ENCODE measurements at places on chromosomes 6 and 20. TPM values are rescaled to one million over a fixed set of nuclear protein-coding genes. Genes with fewer than 3 reads are reported as not detected.

GRCh38 chr6:31707701-31708100 is 1.0 kb downstream of the LY6G6F start:
- no peak overlapping the region for H3K4me3 ChIP-seq
- H3K27ac ChIP-seq = no peak overlapping the region
- no peaks in the 10 kb centered on the region for H3K27me3 ChIP-seq

The SEMG1 gene
- polyA plus RNA-seq = not detected

DNA sequence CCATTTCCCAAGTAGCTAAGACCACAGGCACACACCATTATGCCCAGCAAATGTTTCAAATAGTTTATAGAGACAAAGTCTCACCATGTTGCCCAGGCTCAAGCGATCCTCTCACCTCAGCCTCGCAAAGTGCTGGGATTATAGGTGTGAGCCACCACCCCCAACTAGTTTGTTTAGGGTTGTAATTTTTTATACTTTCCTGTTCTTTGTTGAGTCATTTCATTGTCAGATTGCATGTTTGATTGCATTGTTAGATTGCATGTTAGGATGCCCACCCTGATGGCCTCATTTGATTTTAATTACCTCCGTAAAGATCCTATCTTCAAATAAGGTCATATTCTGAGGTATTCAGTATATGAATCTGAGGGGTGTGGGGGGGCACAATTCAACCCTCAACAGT is 73.3 kb upstream of the SASH1 start:
- H3K27me3 ChIP-seq = no peaks in the 10 kb centered on the region
- H3K4me3 ChIP-seq = no peak overlapping the region
- H3K4me1 ChIP-seq = no peaks in the 10 kb centered on the region
- no peaks in the 10 kb centered on the region for H3K36me3 ChIP-seq
- H3K27ac ChIP-seq = no peak overlapping the region
- DNase-seq = no peak

- no peaks in the 10 kb centered on the region for H3K27me3 ChIP-seq
- DNase-seq = no peak
- no peak overlapping the region for H3K4me3 ChIP-seq
Measured at GRCh38 chr6:21931641-21932335, 338.2 kb downstream of the SOX4 start.

The APOBEC2 gene
- polyA plus RNA-seq = not detected

DNA sequence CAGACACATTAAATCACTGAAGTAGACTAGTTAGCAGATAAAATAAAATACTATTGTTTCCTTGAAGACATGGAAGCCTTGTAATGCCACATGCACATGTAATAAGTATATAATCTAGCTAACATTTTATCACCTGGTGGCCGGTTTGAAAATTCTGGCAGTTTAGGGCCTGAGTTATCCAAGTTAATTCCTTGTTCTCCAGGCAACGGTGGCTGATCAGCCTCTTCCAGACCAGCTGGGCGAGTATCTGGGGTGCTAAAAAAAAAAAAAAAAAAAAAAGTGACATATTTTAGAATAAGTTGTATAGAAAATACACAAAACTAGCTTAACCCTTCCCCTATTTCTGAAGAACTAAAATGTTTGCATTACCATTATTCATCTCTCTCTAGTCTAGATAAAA is 42.5 kb downstream of the TP53INP2 start:
- H3K27me3 ChIP-seq = no peaks in the 10 kb centered on the region
- no peak overlapping the region for H3K27ac ChIP-seq

GRCh38 chr6:27494987-27495385 is 22.1 kb upstream of the ZNF184 start:
- H3K36me3 ChIP-seq = no peaks in the 10 kb centered on the region
- H3K4me3 ChIP-seq = peak overlapping the region; percentile 29
- DNase-seq = no peak
- H3K27ac ChIP-seq = peak overlapping the region; percentile 1
- H3K4me1 ChIP-seq = no peaks in the 10 kb centered on the region
- peaks cover 31% of the 10 kb centered on the region for H3K27me3 ChIP-seq

GRCh38 chr6:130269969-130270635 is 47.4 kb upstream of the SAMD3 start:
- H3K36me3 ChIP-seq = no peaks in the 10 kb centered on the region
- H3K4me1 ChIP-seq = no peaks in the 10 kb centered on the region
- no peak for DNase-seq
- no peaks in the 10 kb centered on the region for H3K27me3 ChIP-seq
- H3K27ac ChIP-seq = no peak overlapping the region
- no peak overlapping the region for H3K4me3 ChIP-seq

DNA sequence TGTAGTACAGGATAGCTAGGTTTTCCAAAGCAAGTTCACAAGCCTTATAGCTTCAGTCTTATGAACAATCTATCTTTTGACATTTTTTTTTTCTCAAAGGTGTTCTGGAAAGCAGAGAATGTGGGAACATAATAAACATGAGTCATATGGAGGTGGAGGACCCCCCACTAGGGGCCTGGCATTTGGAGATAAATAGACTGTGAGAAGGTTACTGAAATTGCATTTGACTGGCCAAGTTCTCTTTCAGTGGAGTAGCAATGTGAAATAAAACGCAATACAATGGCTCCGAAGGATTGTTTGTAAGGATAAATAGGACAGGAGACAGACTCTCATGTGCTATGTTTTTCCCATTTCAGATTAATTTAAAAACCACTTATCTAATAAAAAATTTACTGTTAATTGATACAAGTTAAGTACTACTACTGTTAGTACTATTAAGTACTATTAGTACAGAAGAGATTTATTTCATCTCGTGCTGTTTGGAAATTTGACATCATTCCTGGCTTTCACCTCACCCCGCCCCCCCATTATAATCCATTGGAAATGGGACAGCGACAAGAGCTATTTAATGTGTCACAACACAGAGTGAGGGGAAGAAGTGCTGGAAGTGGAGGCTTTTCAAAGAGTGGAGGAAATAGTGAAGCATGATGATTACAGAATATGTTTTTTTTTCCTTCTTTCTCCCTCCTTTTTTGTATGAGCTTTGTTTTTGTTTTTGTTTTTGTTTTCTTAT is 122.6 kb upstream of the ID4 start:
- H3K27me3 ChIP-seq = no peaks in the 10 kb centered on the region
- no peak overlapping the region for H3K4me3 ChIP-seq
- no peaks in the 10 kb centered on the region for H3K36me3 ChIP-seq
- H3K27ac ChIP-seq = no peak overlapping the region

GRCh38 chr20:35992713-35993335 is 24.4 kb downstream of the CNBD2 start:
- DNase-seq = peak; percentile 59
- H3K36me3 ChIP-seq = no peaks in the 10 kb centered on the region
- no peaks in the 10 kb centered on the region for H3K4me1 ChIP-seq
- H3K27ac ChIP-seq = no peak overlapping the region

DNA sequence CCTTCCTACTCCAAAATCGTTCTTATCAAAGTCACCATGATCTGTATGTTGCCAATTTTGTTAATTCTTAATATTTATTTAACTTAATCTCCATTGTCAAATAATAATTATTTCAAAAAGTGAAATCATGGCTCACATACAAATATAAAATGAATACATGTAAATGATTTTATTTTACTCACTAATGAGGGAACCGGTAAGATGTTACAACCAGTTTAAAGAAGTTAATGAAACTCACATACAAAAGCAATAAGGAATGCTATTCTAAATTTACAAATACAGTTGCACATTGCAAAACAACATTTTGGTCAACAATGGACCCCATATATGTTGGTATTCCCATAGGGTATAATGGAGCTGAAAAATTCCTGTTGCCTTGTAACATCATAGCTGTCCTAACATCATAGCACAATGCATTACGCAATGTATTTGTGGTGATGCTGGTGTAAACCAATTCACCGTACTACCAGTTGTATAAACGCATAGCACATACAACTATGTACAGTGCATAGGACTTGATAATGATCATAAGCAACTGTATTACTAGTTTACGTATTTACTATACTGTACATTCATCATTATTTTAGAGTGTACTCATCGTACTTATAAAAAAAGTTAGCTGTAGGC is 6.5 kb upstream of the SLC22A16 start:
- H3K4me1 ChIP-seq = no peaks in the 10 kb centered on the region
- no peak overlapping the region for H3K4me3 ChIP-seq
- no peak for DNase-seq
- H3K27me3 ChIP-seq = no peaks in the 10 kb centered on the region

DNA sequence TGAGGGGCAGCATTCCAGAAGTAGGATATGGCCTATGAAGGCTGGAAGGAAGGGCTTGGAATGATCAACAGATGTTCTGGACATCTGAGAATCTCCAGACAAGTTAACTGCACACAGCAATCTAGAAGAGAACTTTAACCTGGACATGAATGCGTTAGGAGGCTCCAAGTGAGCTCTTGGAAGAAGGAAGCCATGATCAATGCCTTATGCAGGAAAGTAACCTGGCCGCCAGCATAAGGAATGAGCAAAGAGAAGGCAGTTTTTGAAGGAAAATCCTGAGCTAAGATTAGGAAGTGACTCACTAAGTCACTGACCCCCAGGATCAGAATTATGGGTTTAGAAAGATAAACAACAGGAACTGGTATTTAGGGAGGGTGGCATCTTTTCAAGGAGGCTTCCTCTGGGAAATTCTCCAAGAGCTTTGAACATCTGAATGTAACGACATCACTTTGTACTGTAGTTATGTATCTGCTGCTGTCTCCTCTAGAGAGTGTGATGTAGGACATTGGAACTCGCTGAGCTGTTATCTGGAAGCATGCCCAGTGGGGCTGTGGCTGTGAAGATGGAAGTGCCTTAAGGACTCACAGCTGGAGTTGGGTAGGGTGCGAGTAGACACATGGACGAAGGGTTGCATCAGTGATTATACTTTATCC is 236.8 kb downstream of the PACRG start:
- H3K4me3 ChIP-seq = no peak overlapping the region
- H3K27ac ChIP-seq = no peak overlapping the region
- no peaks in the 10 kb centered on the region for H3K4me1 ChIP-seq
- no peaks in the 10 kb centered on the region for H3K36me3 ChIP-seq
- H3K27me3 ChIP-seq = no peaks in the 10 kb centered on the region

All from CD8-positive, alpha-beta memory T cell (primary cell).